Occipital lobe (tissue), 3 donors: ENCODE measurements at places on chromosomes 2 and 18. TPM values are rescaled to one million over a fixed set of nuclear protein-coding genes. Genes with fewer than 3 reads are reported as not detected.

The LYG1 gene
- total RNA-seq: 0.47 TPM

The CCDC74A gene
- total RNA-seq: 4.1 TPM

The POTEJ gene
- total RNA-seq: not detected

The NEUROD1 gene
- total RNA-seq: 3.3 TPM

The MRPL19 gene
- 50.7 TPM for total RNA-seq

The CMPK2 gene
- 10.9 TPM for total RNA-seq

The CAPN13 gene
- total RNA-seq: 0.16 TPM

DNA sequence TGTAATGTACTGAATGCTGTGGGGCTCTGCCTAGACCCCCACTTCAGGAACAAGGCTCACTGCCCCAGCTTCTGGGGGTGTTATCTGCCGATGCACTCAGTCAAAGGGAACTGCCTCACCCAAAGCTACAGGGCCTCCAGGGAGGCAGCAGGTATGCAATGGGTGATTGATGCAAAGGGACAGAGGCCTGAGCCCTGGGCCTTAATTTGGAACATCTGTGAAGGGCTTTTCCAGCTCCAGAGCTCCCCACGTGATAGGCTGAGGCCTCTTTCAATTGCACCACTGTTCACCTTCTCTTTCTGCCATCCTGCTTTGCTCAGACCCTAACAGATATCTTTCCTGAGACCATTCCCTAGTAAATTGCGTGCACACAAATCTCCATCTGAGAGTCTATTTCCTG, 131.0 kb downstream of the ATL2 start:
- no peak for DNase-seq

GRCh38 chr2:20366672-20367116, 16.1 kb upstream of the PUM2 start:
- DNase-seq: no peak

DNA sequence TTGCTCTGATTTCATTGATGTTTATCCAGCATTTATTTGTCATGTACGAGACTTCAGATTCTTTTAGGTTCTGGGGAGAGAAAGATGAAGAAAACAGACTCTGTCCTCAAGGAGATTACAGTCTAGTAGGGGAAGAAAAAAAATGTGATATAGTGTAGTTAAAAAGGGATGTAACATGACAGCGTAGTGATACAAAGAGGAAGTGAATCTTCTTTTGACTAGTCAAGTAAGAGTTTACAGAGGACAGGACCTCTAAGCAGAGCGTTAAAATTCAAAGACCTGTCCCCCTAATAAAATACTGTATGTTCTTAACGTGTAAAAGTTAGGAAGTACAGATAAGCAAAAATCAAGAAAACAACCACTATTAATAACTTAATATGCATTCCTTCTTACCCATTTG, 47.7 kb downstream of the NCOA1 start:
- DNase-seq: no peak

DNA sequence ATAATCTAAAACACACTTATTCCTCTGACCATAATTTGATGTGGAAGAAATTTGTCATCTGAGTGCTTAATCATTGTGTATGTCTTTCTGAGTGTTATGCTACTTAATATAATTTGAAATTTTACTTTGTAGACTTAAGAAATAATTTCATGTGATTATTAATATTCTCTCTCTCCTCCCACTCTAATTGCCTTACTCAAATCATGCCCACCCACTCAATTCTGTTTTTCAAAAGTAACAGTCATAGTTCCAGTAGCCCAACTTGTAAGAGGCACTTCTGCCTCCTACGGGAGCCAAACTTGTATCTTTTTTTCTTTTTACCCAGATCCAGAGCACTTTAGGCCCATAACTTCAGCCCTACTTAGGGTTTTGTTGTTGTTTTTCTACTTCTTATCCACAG, 18.5 kb upstream of the KYNU start:
- no peak for DNase-seq

GRCh38 chr2:49154891-49155290, 576 bp upstream of the FSHR start:
- DNase-seq: no peak

- DNase-seq: peak; percentile 17
These were observed 99.4 kb upstream of the PID1 start for GRCh38 chr2:229370509-229370908.

GRCh38 chr2:95056044-95056443, 30.5 kb downstream of the MAL start:
- no peak for DNase-seq

DNA sequence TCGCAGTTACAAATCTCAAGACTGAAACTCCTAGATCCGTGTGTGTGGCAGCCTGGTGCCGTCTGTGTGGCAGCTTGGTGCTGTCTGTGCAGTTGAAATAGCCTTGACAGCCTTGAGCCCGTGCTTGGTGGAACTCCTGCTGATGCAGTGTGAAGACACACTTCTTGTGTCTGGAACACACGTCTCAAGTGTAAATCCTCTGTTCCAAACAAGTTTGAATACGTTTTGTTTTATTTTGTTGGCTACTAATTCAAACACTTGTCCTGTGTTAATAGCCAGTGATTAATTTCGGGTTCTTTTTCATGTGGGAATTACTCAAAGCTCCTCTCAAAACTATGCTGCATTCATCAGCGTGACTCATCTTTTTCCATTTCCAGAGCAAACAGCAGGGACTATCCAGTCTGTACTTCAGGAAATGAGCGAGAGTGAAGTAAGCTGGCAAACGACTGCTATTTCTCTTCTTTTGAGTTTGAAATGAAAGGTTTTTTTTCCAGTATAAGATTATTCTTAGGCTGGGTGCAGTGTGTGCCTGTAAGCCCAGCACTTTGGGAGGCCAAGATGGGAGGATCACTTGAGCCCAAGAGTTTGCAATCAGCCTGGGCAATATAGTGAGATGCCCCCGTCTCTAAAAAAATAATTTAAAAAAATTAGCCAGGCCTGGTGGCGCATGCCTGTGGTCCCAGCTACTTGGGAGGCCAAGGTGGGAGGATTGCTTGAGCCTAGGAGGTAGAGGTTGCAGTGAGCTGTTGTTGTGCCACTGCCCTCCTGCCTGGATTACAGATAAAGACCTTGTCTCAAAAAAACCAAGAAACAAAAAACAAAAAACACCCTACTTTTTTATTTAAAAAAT, 152.9 kb downstream of the SPP2 start:
- no peak for DNase-seq

DNA sequence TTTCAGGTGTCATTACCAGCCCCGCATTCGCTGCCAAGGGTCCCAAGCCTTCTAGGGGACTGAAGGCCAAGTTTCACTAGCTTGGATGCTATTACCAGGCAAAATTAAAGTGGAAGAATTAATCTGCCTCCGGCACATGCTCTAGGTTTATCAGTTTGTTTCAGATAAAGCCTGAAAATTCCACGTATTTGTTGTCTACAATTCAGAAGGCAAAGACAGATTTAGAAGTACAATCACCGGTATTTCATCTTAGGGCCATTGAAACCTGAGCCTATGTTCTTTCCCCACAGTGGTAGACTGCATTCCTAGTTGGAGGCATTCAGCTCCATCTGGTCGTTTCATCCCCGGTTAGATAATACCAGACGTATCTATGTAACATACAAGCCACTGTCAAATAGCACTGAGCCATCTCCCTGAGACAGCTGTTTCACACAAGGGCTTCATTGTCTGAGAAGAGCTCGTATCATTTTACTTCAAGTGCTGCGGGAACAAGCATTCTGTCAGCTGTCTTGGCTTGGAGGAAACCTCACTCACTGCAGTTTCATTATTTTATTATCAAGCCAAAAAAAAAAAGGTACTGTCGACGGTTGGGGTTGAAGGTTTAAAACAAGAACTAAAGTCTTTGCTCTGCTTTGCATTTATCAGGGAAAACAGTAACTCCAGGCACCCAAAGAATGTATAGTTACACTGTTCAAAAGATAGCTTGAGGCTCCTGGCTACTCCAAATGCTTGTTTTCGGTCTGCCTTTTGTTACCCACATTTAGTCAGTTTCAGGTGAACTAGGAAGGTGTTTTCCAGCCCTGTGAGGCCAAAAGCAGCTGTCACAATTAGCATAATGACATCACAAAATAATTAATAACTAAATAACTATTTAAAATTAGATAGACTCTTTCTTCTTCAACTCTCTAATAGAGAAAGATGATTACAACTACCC, 76.7 kb downstream of the TGIF1 start:
- peak; percentile 26 for DNase-seq

- no peak for DNase-seq
These were observed 432.7 kb upstream of the ID2 start for GRCh38 chr2:8249141-8249540.

GRCh38 chr2:101515477-101515876, 40.6 kb upstream of the RFX8 start:
- DNase-seq: no peak

- no peak for DNase-seq
These were observed 398.9 kb downstream of the TRIB2 start for GRCh38 chr2:13115643-13116042.

GRCh38 chr2:31353179-31353578, 61.4 kb downstream of the XDH start:
- no peak for DNase-seq

DNA sequence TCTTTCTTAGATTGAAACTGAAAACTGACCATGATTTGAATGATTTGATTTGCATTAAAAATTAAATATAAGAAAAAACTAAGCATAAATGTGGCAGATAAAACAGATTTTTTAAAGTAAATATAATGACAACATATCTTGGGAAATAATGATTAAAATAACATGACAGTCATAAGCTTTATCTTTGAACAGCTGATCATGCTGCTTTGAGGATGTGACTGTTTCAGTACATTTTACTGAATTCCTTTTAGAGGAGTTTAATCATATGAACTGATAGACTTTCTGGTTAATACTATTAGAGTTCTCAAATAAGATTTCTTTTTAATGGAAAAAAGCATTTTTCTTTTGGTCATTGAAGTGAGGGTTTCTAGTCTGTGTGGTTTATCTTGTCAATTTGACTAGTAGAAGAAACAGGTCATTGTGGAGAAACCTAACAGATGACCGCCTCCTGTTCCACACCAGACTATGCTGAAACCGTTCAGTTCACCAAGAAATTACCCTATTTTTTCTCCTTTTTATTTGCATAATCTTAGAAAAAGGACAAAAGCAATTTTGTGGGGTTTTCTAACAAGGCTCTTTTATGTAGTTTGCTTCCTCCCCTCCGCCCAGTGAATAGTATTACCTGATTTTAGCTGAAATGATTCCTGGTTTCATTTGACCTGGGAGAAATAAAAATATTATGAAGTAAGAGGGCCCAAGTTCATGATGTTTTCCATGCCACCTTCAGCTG, 262.1 kb downstream of the PTGR3 start:
- no peak for DNase-seq

GRCh38 chr2:57313678-57314077, 732.9 kb upstream of the VRK2 start:
- DNase-seq: no peak

DNA sequence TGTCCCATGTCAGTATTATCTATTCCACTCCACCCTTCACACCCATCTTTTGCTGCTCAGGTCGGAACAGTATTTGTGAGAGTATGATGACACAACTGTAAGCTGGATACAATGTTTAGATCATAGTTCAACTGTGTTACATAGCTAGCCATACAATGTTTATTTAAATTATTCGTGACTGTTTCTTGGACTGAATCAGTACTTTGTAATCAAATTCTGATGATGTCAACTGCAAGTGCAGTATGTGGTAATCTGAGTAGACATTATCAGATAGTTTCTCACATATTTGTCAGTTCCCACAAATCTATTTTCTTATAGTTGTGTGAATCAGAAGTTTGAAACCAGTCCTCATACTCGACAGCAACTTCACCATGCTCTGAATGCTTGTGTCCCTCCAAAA, 177.6 kb downstream of the ZNF407 start:
- DNase-seq: no peak

DNA sequence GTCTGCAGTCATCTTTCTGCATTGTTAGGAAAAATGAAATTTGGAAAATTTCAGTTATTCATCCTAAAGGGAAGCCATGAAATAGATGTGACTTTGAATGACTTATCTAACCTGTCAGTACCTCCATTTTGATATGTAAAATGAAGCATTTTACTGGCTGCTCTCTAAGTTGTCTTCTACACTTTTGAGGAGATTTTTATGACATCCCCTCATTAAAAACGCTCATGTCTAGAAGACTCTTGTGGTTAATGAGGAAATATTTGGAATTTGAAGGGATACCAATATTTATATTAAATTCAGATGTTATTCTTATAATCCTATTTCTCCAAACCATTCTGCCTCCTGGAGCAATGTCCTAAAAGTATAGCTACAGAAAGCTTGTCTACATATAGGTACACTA, 73.8 kb upstream of the THUMPD2 start:
- no peak for DNase-seq

DNA sequence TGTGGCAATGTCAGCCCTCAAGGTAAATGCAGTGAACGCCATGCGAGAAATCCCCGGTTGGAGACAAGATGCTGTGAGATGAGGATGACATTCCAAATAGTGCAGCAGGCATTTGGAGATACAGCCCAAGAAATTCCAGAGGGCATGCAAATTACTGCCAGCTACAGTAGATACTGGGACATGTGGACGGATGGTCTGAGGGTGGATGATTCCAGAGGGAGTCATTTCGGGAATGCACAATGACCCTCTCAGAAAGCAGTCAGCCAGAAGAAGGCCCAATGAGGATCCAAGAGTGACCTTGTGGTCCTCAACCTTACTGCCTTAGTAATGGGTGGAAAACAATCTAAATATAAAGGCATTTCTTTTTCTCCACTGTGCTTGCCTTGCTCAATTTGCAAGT, 111.3 kb downstream of the HNRNPLL start:
- DNase-seq: no peak

- no peak for DNase-seq
These were observed 125.3 kb downstream of the TWIST2 start for GRCh38 chr2:238973038-238973739.

DNA sequence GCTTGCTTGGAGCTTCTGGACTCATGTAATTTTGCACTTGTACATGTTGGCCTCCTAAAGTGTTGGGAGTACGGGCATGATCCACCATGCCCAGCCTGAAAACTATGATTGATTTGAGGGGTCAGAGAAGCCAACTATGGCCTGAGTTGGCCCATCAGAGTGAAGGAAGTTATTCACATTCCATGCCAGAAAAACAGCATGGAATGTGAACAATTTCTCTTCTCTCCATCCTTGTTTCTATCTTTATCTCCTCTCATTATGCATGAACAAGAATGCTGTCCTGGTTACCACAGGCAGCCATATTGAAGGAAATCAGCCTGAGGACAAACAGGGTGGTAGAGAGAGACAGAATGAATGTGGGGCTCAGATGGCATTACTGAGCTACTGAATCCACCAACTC, 3.5 kb upstream of the CD226 start:
- no peak for DNase-seq

GRCh38 chr2:112065486-112065885, 10.4 kb downstream of the TMEM87B start:
- no peak for DNase-seq

DNA sequence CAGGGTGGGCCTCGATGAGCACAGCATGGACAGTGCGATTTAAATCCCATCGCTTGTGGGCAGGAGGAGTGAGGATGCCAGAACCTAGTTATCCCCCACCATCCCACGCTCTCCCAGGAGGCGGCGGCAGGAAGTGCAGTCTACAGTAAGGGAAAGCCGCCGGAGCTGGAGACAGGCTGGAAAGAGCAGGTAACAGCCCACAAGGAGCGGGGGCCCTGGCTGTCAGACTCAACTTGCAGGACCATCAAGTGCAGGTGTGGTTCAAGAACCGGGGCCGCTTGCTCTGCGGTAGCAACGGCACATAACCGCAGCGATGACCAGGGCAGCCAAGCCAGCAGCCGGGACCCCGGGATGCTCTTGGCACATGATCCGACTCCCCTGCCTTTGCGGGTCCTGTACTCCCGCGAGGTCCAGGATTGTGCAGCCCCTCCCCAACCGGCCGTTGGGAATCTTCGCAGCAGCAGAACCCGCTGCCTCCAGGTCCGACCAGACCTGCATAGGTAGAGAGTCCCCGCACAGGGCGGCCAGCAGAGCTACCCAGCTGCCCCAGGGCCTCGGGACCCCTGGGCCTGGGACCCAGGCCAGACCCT, 82.1 kb downstream of the BIN1 start:
- DNase-seq: peak; percentile 65
